ENCODE measurements at places on chromosomes 1 and 21. TPM values are rescaled to one million over a fixed set of nuclear protein-coding genes. Genes with fewer than 3 reads are reported as not detected.

Gene MR1
- total RNA-seq: 2.3 TPM

Gene ADAMTS1
- 21.2 TPM for total RNA-seq

Gene FBXO2
- total RNA-seq: 1.3 TPM

Gene TMEM222
- total RNA-seq: 41.2 TPM

Gene OTUD3
- 5.3 TPM for total RNA-seq

Gene RNF19B
- 37.3 TPM for total RNA-seq

Gene LAMC1
- 561 TPM for total RNA-seq

Gene CACHD1
- 7.8 TPM for total RNA-seq

Gene PLA2G5
- not detected for total RNA-seq

Gene IFNLR1
- total RNA-seq: not detected

Gene SPRR2B
- not detected for total RNA-seq

Gene TFF2
- not detected for total RNA-seq

Gene SLC16A4
- total RNA-seq: 1.4 TPM

Gene EPHA2
- 218 TPM for total RNA-seq

Gene S100A14
- not detected for total RNA-seq

Gene SHCBP1L
- not detected for total RNA-seq

Gene TPTE
- not detected for total RNA-seq

Gene FCGR3B
- not detected for total RNA-seq

Gene SLC6A17
- 0.76 TPM for total RNA-seq

Gene TRAF3IP3
- not detected for total RNA-seq

Gene IFI44L
- 1.3 TPM for total RNA-seq

Gene CFAP107
- total RNA-seq: not detected

Gene MXRA8
- total RNA-seq: 1.6 TPM

Gene C1orf87
- total RNA-seq: not detected

Gene SCNM1
- 33.4 TPM for total RNA-seq

Gene CLEC20A
- total RNA-seq: not detected

Gene INAVA
- not detected for total RNA-seq

Gene ROR1
- 3.6 TPM for total RNA-seq

Gene DIPK1A
- total RNA-seq: 0.67 TPM

Gene MMEL1
- total RNA-seq: 0.38 TPM

Gene OR2G6
- total RNA-seq: not detected

Gene GUCA2B
- total RNA-seq: not detected

Gene DEPDC1
- total RNA-seq: 24.0 TPM

Gene HLX
- 8.5 TPM for total RNA-seq

Gene TOMM40L
- total RNA-seq: 16.0 TPM

Gene CD160
- not detected for total RNA-seq

Gene PLA2G4A
- 30.4 TPM for total RNA-seq

Gene CD1E
- total RNA-seq: not detected

Gene OR2T8
- total RNA-seq: not detected

Gene SLC9C2
- not detected for total RNA-seq

Gene C1orf167
- not detected for total RNA-seq

Gene FLG2
- not detected for total RNA-seq

Gene SLC1A7
- not detected for total RNA-seq

Gene AMIGO1
- total RNA-seq: 0.65 TPM

Gene LCE6A
- total RNA-seq: not detected

Gene SPTA1
- total RNA-seq: 5.9 TPM

Gene CAMK1G
- not detected for total RNA-seq

Gene MAP3K7CL
- total RNA-seq: 6.7 TPM

Gene CLCA4
- total RNA-seq: not detected

Gene LIX1L
- 51.5 TPM for total RNA-seq

Gene CENPF
- total RNA-seq: 45.8 TPM

Gene LRRC8C
- 38.9 TPM for total RNA-seq

Gene CD2
- total RNA-seq: not detected

Gene C1orf115
- total RNA-seq: 28.2 TPM

Gene RAB3B
- total RNA-seq: 16.3 TPM

Gene KCNE2
- not detected for total RNA-seq
